GM10248 (cell line): ENCODE measurements at places on chromosomes 5 and 9.
A peak's percentile ranks its signal among the peaks of the same experiment; 100 is the strongest.

DNA sequence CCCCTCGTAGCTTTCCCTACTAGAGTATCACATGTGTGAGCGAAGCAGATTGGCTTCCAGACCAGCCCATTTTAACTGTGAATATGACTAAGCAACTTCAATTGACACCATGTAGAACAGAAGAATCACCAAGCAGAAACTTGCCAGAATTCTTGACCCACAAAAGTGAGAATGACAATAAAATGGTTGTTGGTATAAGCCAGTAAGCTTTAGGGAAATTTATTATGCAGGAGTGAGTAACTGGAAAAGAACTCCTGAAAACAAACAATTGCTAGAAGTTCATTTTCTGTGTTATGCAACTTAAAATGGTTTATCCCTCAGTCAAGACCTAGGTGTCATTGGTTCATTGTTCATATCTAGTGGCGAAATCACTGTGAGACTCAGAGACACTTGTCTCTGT is 303.1 kb downstream of the DMRT2 start:
- DNase-seq, result no peak

DNA sequence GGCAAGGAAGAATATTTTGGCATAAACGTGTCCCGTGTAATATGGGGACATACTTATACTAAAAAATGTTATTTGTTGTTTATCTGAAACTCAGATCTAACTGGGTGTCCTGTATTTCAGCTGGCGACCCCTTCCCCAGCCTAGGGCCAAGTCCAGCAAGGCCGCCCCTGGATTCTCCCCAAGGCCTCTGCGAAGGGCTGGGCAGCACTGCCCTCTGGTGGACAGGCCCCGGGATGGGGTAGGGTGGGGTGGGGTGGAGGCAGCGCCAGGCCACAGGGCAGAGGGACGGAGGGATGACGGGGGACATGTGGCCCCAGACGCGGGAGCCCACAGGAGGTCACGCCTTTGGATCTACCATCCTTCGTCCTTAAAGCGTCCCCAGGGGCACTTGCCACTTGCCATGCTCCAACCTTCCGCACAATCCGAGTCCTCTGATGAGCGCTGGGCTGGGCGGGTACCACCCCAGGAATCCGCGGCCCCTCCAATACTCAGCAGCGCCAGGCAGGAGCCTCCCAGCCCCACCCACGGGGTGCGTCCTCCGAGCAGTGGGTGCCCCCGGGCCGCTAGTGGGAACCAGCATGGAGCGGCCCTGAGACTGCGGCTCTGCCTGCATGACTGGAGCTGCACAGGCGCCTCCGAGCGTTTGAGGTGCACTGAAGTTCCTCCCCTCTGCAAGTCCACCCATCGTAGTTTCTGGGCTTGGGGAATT is 7.1 kb upstream of the AGPAT2 start:
- DNase-seq, result peak; percentile 75

GRCh38 chr5:83547161-83547560 is 75.6 kb downstream of the VCAN start:
- DNase-seq, result no peak

GRCh38 chr9:126465977-126466376 is 139.3 kb downstream of the MVB12B start:
- no peak for DNase-seq

GRCh38 chr9:89637787-89638186 is 33.0 kb downstream of the GADD45G start:
- DNase-seq, result no peak

DNA sequence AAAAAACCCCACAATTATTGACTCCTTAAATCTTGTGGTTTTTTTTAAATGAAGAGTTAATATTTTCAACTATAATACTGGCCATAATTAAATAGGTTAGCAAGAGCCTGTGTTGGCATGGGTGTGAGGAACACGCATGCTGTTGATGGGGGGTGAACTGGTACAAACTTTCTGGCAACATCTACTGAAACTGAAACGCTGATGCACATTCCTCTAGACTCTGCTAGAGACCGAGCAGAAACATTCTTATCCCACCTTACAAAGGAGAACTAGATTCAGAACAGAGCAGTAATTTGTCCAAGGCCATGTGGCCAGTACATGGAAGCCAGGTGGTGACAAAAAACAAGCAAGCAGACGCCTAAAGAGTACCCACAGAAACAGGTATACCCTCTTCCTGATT is 2.4 kb downstream of the BICD2 start:
- no peak for DNase-seq

DNA sequence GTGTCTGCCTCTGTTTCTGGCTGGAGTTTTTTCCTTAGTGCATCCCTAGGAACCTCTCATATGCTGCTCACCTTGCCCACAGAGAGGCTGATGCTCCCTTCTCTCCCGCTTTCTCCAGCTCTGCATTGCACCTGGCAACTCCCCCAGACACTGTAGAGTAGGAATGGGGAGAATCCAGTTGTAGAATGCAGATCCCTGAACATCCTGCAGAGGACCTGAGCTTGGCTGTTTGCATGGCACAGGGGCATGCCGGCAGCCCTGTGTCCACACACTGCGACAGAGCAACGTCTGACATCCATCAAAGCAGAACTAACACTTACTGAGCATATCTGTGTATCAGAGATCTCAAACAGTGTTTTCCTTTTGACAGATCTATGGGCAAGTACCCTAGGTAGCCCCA is 19.9 kb downstream of the IDNK start:
- no peak for DNase-seq

GRCh38 chr9:116298878-116299391 is 145.3 kb downstream of the PAPPA start:
- DNase-seq, result no peak

- no peak for DNase-seq
These were observed 615.1 kb downstream of the TLE1 start for GRCh38 chr9:81074221-81074620.

DNA sequence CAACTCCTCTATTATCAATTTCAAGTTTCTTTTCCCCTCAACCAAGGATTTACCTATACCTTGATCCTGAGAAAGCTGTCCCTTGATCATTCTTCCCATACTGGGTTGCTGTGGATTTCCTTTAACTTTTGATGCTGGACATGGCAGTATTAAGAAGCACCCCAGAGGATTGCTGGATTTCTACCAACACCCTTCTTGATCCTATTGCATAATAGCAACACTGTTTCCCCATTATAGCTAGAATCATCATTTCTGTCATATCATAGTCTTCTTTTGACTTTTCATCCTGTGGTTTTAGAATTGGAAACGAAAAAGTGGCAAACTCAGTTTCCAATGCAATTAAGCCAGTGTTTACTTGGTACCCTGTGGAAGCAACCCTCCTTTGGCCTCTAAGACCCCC is 154.9 kb downstream of the ARRDC3 start:
- DNase-seq, result no peak

- DNase-seq, result no peak
These were observed 10.5 kb upstream of the SHB start for GRCh38 chr9:38079461-38080031.

DNA sequence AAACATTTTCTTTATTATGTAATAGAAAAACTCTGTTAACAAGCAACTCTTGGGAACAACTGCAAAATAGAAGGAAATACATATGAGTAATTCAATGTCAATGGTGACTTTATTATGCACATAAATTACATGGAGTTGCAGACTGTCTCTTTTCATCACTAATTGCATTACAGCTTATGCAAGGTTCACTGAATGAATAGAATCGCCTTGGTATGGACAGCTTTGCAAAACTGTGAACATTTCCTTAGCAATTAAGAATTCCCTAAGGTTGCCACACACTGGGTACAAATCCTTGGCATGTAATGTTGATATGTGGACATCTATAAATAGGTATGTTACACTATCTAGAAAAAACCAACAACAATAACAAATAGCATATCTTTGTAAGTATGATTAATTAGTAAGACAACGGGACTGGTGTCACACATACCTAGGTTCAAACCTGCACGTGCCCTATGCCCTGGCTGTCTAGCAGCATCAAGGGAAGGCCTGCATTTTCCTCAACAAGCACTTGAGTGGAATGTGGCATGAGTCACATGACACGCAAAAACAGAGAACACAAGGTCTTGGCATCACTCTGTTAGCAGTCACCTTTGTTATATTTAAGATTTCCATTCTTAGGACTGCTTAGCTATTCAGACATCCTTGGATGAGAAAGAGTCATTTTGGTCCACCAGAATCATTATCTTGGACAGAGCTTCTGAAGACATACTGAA is 263.9 kb downstream of the CTNND2 start:
- no peak for DNase-seq

GRCh38 chr9:38727497-38728001 is 7.6 kb upstream of the FAM240B start:
- DNase-seq, result no peak

DNA sequence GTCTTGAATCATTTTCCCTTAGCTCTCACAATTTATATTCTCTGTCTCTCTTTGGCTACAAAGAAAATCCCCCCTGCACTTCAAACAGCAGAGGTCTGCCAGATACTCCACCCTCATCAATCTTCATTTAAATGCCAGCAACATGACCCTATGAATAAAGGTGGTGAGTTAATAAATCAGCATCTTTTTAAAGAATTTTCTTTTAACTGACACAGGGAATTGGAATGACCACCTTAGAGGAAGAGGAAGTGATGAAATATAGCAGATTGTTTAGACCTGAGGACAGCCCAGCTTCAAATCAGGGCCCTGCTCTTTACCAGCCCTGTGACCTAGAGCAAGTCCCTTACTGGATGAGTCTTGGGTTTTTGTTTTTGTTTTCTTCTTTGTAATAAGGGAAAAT is 223.1 kb upstream of the PAPPA start:
- no peak for DNase-seq

DNA sequence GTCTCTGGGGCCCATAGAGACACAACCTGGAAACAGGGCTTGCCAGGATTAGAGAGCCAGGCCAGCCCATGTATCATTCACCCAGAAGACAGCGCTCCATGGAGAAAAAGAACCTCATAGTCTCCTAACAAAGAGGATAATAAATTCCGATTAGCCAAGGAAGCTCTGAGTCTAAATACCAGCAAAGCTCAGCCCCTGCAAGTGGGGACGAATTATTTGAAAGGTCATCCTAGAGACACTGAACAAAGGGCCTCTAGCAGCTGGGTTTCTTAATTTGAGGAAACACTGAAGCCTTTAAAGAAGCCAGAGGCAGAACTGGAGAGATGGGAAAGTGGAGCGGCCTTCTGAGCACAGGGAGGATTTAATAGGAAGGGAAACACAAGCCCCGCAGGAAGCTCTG is 287.1 kb upstream of the ZNF462 start:
- DNase-seq, result no peak

GRCh38 chr5:109649318-109649717 is 40.4 kb upstream of the MAN2A1 start:
- no peak for DNase-seq

- DNase-seq, result no peak
These were observed 71.8 kb downstream of the EGFLAM start for GRCh38 chr5:38330207-38330606.

DNA sequence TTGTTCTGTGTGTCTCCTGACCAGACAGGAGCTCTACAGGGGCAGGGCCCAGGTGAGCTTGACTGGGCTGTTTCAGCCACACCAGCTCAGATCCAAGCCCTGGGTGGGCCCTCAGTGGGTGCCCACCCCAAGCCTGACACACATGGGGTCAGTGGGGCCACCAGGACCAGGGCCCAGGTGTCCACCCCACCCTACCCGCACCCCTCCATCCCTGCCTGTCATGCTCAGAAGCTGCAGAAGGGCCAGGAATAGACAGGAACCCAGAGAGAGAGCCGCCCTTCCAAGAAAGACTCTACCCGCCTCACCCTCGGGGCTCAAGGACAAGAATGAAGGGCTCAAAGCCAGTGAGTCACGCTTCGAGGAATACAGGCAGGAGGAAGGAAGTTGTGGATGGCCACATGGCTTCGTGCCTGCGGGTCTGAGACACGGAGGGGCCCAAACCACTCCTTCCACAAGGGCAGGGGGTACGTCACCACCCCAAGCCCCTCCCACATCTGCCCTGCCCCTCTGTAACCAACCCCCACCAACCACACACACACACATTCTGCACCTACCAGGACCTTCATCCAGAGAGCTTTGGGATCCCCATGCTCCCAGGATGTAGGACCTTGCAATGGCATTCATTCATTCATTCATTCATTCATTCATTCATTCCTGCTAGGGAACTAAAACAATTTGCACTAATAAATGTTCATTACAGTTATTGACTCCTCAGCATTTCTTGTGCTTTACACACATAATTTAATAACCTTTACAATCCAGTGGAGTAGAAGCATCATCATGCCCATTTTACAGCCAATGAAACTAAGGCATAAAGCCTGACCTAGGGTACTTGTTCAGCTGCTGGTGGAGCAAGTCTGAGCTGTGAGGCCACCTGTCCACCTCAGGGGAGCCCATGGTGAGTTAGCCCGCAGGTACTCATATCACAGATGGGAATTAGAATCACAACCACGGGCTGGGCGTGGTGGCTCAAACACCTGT is 55.9 kb upstream of the STXBP1 start:
- DNase-seq, result no peak

DNA sequence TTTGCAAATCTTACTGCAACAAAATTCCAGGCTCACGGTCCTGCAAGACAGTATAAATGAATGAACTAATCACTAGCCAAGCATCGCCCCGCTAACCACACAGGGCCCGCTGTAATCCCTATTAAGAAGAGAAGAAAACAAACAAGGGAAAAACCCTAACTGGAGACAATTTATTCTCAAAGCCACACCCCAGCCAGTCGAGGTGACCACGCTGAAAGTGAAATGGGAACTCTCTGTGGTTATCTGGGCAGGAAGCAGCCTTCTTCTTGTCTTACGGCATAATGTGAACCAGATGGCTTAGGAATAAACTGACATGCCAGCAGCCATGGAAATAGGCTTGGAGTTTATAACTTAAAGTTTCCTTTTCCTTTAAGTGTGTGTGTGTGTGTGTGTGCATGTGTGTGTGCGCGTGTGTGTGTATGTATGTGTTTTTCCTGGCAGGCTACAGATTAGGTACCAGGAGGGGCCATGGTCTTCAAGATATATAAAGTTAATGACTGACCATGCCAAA is 120.2 kb downstream of the SEMA6A start:
- peak; percentile 64 for DNase-seq

GRCh38 chr5:137496919-137497318 is 2.2 kb downstream of the SPOCK1 start:
- DNase-seq, result no peak

- DNase-seq, result peak; percentile 71
These were observed 2.9 kb downstream of the OR2S2 start for GRCh38 chr9:35954942-35955546.

DNA sequence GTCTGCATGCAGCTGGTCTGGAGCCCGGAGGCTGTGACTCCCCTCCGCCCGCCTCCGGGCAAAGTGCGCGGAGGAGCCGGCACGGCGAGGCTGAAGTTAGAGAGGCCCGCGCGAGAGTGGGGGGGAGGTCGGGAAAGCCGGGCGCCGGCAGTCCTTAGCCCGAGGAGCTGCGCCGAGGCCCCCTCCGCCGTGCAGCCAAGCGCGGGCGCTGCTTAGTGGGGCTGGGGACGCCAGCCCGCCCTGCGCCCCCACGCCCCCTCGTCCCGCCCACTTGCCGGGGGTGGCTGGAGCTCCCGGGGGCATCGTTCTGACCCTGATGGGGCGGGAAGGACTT is 403 bp downstream of the NINJ1 start:
- peak; percentile 84 for DNase-seq

- DNase-seq, result no peak
These were observed 36.7 kb downstream of the SARDH start for GRCh38 chr9:133701321-133701980.

- DNase-seq, result no peak
These were observed 178.3 kb downstream of the CWC27 start for GRCh38 chr5:64947031-64947430.

- DNase-seq, result no peak
These were observed 87.4 kb downstream of the TLE1 start for GRCh38 chr9:81601639-81602623.

- no peak for DNase-seq
These were observed 14.1 kb upstream of the XPA start for GRCh38 chr9:97711223-97711626.

- no peak for DNase-seq
These were observed 639.0 kb upstream of the TYRP1 start for GRCh38 chr9:12054235-12054634.
